Caki2 (cell line): ENCODE measurements at places on chromosomes 5 and 9. TPM values are rescaled to one million over a fixed set of nuclear protein-coding genes. Genes with fewer than 3 reads are reported as not detected.
A peak's percentile ranks its signal among the peaks of the same experiment; 100 is the strongest.

- no peak for DNase-seq
Measured at GRCh38 chr5:66872736-66873331, 276.6 kb downstream of the MAST4 start.

- DNase-seq: no peak
Measured at GRCh38 chr5:68267066-68267465, 51.5 kb downstream of the PIK3R1 start.

GRCh38 chr5:132500931-132501628 is 10.5 kb upstream of the IRF1 start:
- DNase-seq: peak; percentile 41

DNA sequence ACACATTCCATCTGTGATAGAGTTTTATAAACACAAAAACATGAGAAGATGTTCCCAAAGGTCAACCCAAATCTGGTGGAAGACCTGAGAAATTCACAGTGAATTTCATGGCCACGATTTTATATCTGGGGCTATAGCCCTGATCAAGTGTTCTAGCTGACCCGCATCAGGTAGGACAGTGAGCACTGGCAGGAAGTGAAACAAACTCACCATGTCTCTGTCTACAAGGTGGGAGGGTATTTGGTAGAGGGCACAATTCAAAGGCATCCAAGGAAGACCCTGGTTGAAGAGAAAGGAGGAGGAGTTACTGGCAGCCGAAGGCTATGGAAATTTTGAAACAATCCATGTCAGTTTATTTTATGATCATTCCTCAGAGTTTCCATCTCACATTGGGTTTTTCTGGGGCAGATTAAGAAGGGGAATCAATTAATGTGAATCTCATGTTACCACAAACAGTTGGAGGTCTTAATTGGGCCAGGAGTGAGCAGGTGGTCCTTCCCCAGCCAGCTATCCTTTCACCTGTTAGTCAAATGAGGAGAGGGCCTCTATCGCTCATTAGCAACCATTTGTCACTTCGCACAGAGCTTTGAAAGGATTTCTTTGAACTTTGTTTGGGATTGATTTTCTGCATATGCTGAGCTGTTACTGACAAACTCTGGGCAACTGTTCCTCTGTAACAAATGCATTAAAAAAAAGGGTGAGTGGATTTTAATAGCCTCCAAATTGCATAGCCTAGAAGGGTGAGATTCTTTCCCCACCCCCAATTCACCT is 612.0 kb upstream of the CLINT1 start:
- no peak for DNase-seq

- DNase-seq: no peak
Measured at GRCh38 chr9:6692881-6693361, 47.4 kb upstream of the GLDC start.

GRCh38 chr5:33929925-33930690 is 6.1 kb upstream of the RXFP3 start:
- DNase-seq: no peak

- no peak for DNase-seq
Measured at GRCh38 chr5:74375271-74375670, 265.3 kb downstream of the ENC1 start.

- no peak for DNase-seq
Measured at GRCh38 chr5:168239325-168239724, 52.1 kb upstream of the WWC1 start.

- no peak for DNase-seq
Measured at GRCh38 chr5:33367416-33367815, 73.3 kb upstream of the TARS1 start.

GRCh38 chr9:34384368-34385165 is 7.9 kb upstream of the MYORG start:
- no peak for DNase-seq

DNA sequence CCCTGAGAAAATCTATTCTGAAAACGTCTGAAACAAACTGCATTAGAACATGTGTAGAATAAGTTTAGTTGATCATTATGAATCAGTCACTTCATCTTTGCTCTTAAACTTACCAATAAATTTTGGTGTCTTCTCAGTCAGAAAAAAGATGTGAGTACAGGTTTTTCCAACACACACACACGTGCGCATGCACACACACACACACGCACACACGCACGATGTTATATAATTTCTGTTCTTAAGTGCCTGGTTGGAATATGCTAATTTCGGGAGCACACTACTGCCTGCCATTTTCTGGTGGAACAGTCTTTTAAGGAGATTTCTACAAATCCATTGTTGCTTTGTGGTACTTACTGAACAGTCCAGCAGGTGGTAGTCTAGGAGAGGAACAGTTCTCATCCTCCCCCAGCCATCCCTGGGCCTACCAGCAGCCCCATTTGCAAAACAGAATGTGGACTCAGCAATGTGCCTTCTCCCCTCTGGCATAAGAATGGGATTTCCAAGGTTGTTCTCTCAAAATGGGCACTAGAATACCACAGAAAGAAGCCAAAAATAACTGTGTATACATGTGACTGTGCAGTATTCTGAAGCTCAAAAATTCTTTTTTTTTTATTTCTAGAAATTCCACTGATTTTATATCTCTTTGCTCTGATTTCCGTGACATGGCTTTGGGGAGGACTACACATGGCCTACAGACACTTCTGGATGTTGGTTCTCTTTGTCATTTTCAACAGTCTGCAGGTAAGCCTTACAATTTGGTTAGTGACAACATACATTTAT is 281.3 kb downstream of the ARRDC3 start:
- DNase-seq: peak; percentile 70

DNA sequence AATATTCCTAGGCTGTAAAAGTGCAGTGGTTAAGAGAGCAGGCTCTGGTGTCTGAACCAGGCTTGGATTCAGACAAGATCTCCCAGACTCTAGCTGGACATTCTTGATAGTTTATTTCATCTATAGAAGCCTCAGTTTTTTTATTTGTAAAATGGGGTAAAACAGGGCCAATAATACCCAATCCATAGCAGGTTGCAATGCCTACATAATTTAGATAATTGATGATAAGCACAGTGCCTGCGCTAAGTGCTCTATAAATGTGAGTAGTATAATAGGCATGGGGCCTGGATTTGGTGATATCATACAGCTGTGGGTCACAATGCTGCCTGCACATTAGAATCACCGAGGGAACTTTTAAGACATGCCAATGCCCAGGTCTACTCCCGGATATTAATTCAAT is 603.5 kb downstream of the ISL1 start:
- DNase-seq: no peak

DNA sequence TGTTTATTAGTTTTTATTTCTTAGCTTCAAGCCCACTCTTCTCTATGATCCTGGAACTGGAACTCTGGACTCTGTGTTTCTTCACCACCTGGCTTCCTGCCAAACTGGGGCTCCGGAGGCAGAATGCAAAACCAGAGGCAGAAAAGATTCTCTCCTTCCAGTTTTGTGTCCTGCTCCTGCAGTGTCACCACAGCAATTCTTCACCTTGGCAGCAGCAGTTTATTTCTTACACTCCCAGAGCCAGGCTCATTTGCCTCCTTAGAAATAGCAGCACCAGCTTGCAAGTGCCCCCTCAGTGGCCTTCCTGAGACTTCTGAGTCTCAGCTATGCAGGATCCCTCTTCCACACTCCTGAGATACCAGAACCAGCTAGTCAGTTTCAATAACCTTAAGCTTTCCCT is 26.7 kb upstream of the CAMK4 start:
- no peak for DNase-seq

DNA sequence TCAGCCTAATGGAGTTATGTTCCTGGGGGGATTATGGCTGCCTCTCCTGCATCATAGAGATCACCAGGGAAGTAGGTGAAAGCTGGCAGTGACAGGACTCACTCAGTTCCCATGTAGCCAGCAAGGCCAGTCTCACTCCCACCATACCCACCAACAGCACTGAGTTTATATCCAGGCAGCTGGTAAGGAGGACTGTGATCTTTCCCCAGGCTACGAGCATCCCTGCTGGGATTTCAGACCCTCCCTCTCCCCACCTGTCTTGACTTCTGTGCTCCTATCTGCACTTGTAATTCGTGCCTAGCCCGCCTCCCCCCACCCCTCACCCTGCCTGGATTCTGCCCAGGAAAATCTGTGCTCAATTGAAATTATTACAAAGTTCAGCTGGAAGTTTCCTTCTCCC is 499.1 kb upstream of the NUDT12 start:
- DNase-seq: no peak

GRCh38 chr9:27385606-27386322 is 88.8 kb upstream of the EQTN start:
- peak; percentile 25 for DNase-seq

GRCh38 chr9:132299221-132299620 is 55.6 kb downstream of the SETX start:
- no peak for DNase-seq

DNA sequence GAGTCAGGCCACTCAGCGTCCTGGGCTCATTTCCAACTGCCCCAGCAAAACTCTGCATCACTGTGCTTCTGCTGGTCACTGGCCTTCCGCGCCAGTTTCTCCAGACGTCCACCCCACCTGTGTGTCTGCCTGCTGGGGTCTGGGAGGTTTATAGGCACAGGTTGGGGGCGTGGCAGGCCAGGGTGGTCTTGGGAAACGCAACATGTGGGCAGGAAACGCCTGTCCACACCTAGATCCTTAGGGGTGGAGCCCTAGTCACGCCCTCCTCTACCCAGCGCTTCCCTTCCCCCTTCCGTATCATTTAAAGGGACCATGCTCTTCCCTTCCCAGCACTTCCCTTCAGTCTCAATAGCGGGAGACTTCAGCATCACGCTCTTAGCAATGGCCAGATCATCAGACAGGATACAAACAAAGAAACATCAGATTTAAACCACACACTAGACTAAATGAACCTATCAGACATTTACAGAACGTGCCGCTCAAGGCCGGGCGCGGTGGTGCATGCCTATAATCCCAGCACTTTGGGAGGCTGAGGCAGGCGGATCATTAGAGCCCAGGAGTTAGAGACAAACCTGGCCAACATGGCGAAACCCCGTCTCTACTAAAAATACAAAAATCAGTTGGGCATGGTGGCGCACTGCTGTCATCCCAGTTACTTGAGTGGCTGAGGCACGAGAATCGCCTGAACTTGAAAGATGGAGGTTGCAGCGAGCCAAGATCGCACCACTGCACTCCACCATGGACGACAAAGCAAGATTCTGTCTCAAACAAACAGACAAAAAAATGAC is 11.8 kb upstream of the BTNL9 start:
- peak; percentile 60 for DNase-seq

WNT8A gene
- not detected in 2 replicates for total RNA-seq

SDHA gene
- 81.3 and 93.4 TPM in 2 replicates for total RNA-seq

EDIL3 gene
- total RNA-seq: 89.1 and 127 TPM in 2 replicates

SUSD1 gene
- total RNA-seq: 20.3 and 34.6 TPM in 2 replicates

TMC1 gene
- not detected in 2 replicates for total RNA-seq

TXNDC8 gene
- not detected in 2 replicates for total RNA-seq

NR2F1-AS1 gene
- total RNA-seq: 0.67 TPM in 1 of 2 replicates, not detected in the other

LIX1 gene
- total RNA-seq: not detected in 2 replicates

CCNH gene
- 42.9 and 58.3 TPM in 2 replicates for total RNA-seq

OR1Q1 gene
- not detected in 2 replicates for total RNA-seq
